ENCODE measurements at places on chromosomes 3 and 15.

- DNase-seq, result no peak
Observed at GRCh38 chr3:42159706-42160472, 68.7 kb downstream of the TRAK1 start.

- no peak for DNase-seq
Observed at GRCh38 chr3:62133015-62133414, 240.3 kb downstream of the FEZF2 start.

DNA sequence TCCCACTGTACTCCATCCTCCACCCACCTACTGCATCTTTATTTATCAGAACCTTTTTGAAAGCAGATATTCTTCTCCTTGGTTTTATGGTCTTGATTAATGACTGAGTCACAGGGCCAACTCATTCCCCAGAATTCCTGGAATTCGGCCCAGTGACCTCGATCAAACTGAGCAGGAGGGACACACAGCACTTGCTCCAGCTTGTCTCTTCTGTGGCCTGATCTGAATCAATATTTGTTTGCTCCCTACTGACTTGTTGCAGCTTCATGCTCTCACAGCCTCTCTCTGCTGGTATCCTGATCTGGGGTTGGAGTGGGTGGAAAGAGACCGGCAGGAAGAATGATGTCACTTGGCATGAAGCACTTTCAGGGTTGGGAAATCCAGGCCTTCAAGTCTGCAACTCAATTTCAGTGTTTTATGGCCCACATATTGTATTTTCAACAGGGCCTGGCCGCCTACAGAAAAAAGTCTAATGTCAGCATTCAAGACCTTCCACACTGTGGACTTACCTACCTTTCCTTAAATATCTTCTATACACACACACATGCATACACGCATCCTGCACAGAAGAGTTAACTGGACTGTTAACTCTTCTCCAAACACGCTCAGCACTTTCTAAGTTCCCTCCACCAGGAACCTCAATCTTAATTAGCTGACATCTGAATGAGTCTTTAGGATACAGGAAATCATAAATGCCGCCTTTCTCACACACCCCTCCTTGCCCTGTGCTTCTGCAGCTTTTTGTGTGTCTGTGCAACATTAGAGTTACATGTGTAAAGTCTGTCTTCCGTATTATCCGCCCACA lies 4.6 kb downstream of the ANXA2 start:
- no peak for DNase-seq

DNA sequence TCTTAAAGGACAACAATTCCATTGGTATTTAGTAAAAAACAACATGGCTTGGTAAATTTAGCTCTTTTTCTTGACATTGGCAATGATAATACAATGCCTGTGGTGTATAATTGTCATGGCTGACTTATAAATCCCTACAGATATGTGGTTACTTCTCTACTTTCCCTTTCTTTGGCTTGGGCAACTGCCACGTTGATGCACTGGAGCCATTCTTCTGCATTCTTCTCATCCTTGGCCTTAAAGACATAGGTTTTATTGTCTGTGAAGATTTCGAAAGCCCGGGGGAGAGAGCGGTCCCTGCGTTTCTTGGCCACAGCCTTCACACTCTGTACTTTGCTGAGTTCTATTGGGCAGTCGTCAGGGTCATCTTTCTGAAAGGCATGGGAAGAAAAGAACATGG lies 101.1 kb upstream of the CCNL1 start:
- no peak for DNase-seq

GRCh38 chr3:14440168-14440518 lies 37.7 kb downstream of the SLC6A6 start:
- DNase-seq, result no peak

GRCh38 chr15:101056366-101057334 lies 137.5 kb downstream of the LRRK1 start:
- DNase-seq, result no peak

DNA sequence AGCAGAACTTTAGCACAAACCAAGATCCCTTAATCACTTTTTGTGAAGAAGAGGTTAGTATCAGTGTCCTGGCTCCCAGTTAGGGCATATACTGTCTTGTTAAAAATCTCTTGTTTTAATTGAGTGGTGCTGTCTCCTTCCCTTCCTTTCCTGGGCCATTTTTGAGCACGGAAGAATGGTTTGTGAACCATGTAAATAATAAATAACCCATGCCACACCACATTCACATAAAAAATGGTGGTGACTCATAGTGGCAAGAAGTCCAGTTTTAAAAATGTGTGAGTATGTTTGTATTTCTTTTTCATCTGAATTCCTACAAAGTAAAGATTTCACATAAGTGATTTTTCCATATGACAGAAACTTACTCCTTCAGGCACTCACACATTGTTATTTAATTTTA lies 59.1 kb upstream of the SPRED1 start:
- DNase-seq, result no peak

Measured in SIG-M5 (cell line).